ENCODE measurements at places on chromosomes 2 and 18.

DNA sequence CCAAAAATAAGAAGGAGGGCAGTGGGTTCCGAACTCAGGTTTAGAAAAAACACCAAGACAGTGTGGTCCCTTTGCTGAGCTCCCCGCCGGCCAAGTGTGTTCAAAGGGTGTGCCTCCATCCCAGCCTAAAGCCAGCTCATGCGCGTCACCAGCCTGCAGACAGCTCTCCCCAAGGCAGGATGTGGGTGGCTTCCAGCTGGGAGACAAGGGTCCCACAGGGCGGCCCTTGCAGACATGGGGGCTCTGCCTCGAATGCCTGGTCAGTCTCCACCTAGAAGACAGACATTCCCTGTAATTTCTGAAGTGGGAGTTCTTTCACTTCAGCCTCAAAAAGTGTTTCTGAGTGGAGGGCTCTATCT lies 135.8 kb upstream of the GPC1 start:
- DNase-seq: no peak

GRCh38 chr2:42925742-42926433 lies 133.5 kb upstream of the HAAO start:
- no peak for DNase-seq

DNA sequence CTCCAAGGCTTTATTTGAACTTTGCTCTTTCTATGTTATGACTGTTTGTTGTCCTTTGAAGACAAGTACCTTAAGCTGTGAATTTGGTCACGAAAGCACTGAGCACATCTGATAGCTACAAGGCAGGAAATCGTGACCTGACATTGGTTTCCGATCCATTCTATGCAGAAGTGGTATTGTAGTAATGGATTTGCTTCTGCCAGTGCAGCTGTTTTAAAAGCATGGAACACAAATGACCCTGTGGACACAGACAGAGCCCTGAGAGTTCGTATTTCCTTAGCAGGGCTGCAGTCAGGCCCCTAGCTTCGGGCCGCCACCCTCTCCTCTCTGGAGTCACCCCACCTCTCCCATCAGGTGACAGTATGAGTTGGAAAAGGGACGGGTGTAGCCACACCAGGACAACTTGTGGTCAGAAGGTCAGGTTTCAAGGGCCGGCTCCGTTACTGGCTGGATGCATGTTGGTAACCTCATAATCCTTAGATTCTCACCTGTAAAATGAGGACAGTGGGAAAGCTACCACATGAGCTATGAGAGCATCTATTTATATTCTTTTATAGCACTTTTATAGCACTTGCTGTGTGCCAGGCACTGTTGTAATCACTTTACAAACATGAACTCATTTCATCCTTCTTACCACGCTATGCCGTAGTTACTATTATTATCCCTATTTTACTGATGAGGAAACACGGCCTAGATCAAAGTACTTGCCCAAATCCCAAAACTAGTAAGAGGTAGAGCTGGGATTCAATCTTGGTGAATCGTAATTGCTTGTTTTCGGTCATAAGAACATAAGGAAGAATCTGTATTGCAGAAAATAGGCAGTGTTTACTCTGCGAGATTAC lies 70.2 kb downstream of the SPATS2L start:
- DNase-seq: no peak

DNA sequence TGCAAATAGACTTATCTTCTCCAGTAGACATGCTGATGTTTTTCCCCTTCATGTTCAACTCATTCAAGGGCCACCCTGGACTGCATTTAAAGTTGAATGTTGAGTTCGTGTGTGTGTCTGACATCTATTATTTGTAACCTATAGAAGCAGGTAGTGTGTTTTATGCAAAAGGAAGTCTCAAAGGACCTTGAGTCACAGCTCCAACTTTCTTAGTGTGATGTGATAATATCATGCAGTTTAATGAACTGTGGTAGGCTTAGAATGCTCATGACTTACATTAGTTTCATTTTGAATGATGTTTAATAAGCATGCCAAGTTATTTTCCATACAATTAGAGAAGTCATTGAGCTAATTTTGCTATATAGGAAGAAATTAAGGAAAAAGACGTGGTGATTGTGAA lies 67.9 kb downstream of the CERS6 start:
- no peak for DNase-seq

DNA sequence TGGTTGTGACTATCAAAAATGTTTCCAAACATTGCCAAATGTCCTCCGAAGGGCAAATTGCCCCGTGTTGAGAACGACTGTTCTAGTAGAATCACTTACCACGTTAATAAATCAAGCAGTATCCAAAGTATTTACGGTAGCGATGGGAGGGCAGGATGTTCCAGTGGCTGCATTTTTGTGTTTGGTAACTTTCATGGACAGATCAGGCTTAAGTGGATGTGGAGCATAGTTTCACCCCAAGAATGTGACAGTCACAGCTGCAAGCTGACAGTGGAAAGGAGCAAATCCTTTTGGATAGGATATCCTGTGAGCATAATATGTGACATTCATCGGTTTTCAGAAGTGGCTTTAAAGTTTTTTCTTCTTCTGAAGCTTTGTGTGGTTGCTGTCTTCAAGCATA lies 46.3 kb upstream of the DARS1 start:
- no peak for DNase-seq

- no peak for DNase-seq
These were observed 112.3 kb downstream of the TNS1 start for GRCh38 chr2:217890445-217890844.

DNA sequence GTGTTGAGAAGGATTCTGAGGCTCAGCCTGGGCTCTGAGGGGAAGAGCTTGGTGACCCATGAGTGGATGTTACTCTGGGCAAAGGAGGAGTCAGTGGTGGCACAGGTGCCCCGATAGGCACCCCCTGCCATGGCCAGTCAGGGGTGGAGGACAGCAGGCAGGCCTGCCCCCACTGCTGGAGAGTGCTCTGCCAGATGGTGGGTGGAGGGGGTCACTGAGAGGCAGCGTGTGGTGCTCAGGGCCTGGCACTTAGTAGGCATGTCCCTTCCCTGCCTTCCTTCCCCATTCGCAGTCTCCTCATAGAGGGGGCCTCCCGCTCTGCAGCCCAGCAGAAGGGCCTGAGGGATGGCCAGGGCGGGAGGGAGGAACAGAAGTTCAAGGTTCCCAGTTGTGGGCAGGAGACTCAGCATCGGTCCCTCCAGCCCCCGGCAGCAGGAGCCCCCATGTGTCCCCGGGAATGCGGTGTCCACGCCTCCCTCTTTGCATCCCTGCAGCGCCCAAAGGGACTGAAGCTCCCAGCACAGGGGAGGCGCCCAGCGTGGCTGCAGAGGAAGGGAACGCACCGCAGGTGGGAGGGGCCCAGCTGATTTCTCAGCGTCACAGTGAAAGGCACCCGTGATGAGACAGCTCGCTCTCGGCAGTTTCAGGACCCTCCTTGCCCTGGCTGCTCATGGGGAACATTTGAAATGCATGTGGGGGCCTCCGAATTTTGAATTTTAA lies 5.7 kb upstream of the SNED1 start:
- no peak for DNase-seq

DNA sequence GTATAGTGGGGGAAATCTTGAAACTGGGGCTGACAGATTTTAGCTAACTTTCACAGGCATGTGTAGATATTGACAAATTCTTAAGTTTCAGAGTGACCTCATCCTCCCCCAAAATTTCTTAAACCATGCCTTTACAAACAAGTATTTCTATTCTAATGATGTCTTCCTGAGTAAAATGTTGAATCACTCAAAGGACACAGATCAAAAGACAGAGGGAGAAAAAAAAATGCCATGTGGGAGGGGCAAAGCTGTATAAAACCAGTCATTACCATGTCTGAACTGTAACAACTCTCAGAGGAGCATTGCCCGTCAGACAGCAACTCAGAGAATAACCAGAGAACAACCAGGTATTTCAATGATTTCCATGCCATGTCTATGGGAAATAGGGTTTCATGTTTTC lies at the start of gene SERPINB2:
Gene SERPINB2, plus strand, starts transcription at position 282 of the 400 bp plus-strand sequence. CDS start 3,740 bp downstream, outside the sequence.
- DNase-seq: no peak

DNA sequence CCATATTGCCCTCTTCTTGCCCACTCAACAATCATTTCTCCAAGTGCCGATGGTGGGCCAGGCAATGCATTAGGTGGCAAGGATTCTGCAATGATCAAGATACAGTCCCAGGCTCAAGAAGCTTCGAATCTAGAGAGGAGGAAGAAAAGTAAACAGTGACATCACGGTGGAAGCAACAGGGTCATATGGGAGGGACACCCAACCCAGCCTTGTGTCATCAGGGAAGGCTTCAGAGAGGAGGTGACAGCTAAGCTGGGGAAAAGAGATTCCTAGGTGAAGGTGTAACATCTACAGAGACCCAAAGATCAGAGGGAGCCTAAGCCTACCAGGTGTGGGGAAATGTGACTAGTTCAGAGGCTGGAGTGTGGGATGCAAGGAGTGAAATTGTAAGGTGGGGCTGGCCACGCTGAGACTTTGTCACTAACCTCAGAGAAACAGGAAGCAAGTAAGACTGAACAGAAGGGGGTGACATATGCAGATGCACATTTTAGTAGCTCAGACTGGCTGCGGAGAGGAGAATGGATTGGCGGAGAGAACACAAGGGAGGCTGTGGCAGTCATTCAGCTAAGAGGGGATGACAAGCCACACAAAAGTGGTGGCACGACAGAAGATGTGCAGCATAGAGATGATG lies 104.9 kb downstream of the ANKRD44 start:
- DNase-seq: peak; percentile 53

GRCh38 chr2:152729844-152730243 lies 11.4 kb downstream of the ARL6IP6 start:
- no peak for DNase-seq

- DNase-seq: no peak
These were observed 4.8 kb upstream of the MRPL44 start for GRCh38 chr2:223952280-223952968.

DNA sequence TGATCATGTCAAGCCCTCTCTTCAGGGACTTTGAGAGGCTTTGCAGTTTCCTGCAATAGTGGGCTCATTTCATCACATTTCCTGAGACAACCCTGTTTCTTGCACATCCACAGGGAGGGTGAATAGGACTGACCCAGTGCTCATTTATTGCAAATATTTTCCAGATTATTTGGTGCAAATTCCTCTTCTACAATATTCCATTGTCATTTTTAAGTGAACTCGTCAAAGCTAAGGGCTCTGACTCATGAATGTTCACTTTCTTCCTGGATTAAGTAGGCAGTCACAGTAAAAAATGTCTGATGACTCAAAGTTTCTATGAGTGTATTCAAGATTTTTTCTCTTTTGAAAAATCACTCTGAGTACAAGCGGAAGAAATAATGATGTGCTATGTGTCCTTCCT lies 225.5 kb upstream of the GALNT5 start:
- DNase-seq: no peak

GRCh38 chr2:167966937-167967913 lies 280.2 kb downstream of the STK39 start:
- no peak for DNase-seq

DNA sequence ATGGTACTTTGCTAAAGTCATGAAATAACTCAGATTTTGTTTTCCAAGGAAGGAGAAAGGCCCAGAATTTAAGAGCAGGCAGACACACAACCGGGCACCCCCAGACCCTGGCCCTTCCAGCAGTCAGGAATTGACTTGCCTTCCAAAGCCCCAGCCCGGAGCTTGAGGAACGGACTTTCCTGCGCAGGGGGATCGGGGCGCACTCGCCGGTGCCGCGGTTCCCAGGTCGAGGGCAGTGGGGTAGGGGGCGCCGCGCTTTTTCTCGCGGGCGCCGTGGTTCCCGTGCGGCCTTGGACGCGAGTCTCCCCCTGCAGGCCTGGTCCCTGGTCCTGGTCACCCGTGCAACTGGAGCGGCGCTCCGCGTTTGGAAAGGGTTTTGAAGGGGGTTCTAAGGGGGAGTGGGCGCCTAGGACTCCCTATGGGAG lies 1.2 kb downstream of the ZNF236 start:
- DNase-seq: no peak

DNA sequence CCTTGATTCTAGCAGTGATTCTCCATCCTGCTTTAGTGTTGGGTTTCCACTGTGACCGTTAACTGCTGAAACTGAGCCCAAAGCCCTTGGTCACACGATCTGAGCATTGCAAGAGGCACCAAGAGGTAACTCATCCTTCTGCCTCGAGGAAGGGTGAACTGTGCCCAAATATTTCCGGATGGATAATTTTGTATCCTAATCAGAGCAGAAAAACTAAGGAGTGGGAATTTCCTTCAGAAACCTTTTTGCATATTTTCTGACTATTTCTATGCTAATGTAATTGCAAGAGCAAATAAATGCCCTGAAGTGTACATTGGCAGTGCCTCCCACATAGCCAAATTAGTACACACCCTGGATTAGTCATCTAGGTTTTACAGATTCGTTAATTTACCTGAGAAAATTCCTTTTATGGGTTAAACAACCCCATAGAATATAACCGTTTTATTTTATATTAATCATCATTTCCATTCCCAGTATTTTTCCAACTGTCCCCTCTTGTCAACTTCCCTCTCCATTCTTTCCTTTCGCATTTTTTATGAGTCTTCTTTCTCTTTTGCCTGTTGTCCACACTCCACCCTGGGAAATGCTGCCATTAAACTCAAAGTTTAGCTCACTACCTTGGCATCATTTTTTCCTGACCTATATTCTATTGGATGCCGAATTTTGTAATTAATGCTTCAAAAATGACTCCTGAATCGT lies 31.7 kb upstream of the COBLL1 start:
- no peak for DNase-seq

- DNase-seq: no peak
These were observed 26.0 kb downstream of the TWIST2 start for GRCh38 chr2:238873841-238874240.

GRCh38 chr2:46537624-46538295 lies 58.4 kb downstream of the TMEM247 start:
- DNase-seq: no peak

DNA sequence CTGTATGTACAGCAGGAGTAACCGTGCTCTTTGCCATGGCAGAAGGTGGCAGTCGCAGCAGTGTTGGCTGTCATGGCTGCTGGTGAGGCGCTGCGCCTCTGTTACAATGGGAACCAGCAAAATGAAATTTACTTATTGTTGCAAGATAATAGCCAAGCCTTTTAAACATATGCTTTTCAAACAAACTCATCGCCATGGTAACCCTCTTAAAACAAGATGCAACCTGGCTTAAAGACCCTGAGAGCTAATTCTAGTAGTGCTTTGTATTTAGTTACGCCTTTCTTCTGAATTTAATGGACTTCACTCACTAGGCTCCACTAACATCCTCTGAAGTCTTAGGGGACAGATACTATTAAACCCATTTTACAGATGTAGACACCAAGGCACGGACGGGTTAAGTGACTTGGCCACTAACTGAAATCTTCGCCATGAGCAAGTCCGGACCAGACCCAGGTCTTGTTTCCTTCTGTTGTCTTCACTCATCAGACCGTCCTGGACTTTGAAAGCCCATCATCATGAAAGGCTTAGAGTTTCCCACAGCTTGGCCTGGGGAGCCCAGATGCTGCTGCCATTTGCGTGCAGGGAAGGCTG lies 111.6 kb upstream of the ODC1 start:
- no peak for DNase-seq

GRCh38 chr2:3461801-3462492 lies 57.4 kb downstream of the ADI1 start:
- DNase-seq: no peak

All from activated T-helper 1 cell treated with Interleukin-2 at 50 U/mL for 16 hours (primary cell).